ENCODE measurements at places on chromosomes 1 and 21. TPM values are rescaled to one million over a fixed set of nuclear protein-coding genes. Genes with fewer than 3 reads are reported as not detected.

L1TD1 gene
- 0.98 TPM for total RNA-seq

PCNX2 gene
- total RNA-seq = 8.5 TPM

GRCh38 chr1:15156807-15157380, 3.3 kb downstream of the TMEM51 start:
- no peak for DNase-seq

S100A16 gene
- 79.9 TPM for total RNA-seq

- DNase-seq = no peak
Measured at GRCh38 chr1:115134850-115135480, 45.7 kb upstream of the TSPAN2 start.

GRCh38 chr1:12147201-12147701, 19.5 kb upstream of the TNFRSF1B start:
- peak; percentile 31 for DNase-seq

PGLYRP3 gene
- total RNA-seq = not detected

- no peak for DNase-seq
Measured at GRCh38 chr1:215895893-215896292, 328.8 kb downstream of the KCTD3 start.

DNA sequence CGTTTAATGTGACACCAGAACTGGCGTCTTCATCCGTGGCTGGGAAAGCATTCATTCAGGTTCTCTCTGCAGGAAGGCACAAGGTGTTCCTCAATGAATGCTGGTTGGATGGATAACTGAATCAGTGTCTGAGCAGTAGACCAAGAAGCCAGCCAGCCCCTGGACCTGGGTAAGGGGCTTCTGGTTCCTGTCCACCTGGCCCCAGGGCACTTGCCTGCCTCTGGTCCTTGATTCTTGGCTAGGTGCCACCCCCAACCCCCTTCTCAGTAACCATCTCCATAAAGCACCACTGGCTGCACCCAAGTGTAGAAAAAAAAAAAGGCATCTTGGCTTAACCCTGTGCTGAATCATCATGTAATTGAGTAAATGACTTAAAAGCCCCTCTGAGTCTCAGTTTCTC, 59.1 kb downstream of the KCND3 start:
- DNase-seq = no peak

C1orf210 gene
- 63.3 TPM for total RNA-seq

DNA sequence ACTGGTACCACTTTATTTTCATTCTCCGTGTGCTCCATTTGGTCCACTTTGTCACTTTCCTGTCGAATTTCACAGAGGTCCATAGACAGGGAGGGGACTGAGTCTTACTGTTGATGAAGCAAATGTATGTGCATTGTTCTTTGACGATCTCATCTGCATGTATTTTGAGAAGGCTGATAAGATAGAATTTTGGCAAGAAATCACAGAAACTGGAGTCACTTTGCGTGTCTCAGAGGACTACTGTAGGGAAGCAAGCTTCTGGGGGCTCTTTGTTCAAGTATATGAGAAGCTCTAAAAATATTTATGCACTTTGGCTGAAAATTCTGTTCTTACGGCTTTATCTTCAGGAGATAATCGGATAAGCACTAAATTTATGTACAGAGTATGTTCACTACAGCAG, 78.1 kb downstream of the PCBP3 start:
- no peak for DNase-seq

ZNF697 gene
- 7.8 TPM for total RNA-seq

- DNase-seq = no peak
Measured at GRCh38 chr1:15254559-15254958, 7.5 kb downstream of the FHAD1 start.

- no peak for DNase-seq
Measured at GRCh38 chr1:27292106-27292505, 29.9 kb upstream of the TMEM222 start.

GRCh38 chr1:153397051-153397923, 6.4 kb upstream of the S100A8 start:
- DNase-seq = no peak

DNA sequence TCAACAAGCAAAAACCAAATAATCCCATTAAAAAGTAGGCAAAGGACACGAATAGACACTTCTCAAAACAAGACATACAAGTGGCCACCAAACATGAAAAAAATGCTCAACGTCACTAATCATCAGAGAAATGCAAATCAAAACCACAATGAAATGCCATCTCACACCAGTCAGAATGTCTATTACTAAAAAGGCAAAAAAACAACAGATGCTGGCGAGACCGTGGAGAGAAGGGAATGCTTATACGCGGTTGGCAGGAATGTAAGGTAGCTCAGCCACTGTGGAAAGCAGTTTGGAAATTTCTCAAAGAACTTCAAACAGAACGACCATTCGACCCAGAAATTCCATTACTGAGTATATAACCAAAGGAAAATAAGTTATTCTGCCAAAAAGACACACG, 145.1 kb upstream of the EDN2 start:
- no peak for DNase-seq

DNA sequence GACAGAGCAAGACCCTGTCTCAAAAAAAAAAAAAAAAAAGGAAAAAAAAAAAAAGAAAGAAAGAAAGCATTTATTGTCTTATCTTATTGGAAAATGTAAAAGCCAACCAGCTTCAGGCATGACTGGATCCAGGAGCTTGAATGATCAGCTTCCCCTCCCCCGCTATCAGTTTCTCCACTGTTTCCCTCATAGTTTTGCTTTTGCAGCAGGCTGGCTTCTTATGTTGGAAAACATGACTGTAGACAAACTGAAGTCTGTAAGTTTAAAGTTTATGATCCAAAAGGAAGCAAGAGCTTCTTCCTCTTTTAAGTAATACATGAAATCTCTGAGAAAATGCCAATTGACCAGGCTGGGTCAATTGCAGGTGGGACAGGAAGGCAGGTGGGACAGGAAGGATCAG, 52.2 kb downstream of the FHAD1 start:
- no peak for DNase-seq

TMPRSS3 gene
- 0.35 TPM for total RNA-seq

DNA sequence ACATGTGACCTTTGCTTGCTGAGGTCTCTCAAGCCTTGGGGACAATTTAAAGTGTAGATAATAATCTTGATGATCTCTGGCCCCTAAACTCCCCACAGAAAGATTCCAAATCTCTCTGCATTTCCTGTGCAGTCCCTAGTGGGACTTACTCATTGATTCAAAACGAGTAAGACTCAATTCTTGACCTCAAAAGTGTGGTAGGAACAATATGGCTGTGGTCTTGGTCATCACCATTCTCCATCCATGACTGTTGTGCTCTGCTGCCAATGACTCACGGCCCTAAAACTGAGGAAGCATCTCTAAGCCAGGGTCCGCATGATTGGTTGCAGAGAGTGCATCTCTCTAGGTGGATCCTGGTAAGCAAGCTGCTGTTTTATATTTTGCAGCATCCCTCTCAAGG, 268.0 kb downstream of the PTGER3 start:
- DNase-seq = no peak

SMCP gene
- total RNA-seq = not detected

DNA sequence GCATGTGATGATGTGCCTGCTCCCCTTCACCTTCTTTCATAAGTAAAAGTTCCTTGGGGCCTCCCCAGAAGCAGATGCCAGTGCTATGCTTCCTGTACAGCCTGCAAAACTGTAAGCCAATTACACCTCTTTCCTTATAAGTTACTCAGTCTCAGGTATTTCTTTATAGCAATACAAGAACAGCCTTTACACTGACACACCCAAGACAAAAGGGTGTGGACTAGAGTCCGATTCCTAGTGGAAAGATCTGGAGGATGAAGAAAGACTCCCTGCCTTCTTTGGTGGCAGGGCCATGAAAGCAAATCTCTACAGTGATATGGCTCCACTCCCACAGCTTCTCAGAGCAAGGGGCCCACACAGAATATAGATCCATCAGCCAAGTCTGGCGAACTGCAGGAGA, 209.7 kb upstream of the ST6GALNAC5 start:
- peak; percentile 39 for DNase-seq

Data from mucosa of descending colon (tissue), 3 donors.